ENCODE measurements at places on chromosomes 1 and 21. TPM values are rescaled to one million over a fixed set of nuclear protein-coding genes. Genes with fewer than 3 reads are reported as not detected.

The S100A8 gene
- not detected for total RNA-seq

The AADACL4 gene
- not detected for total RNA-seq

The LDLRAP1 gene
- 7.3 TPM for total RNA-seq

The LORICRIN gene
- total RNA-seq: not detected

The AIRE gene
- not detected for total RNA-seq

The SPATA17 gene
- 0.77 TPM for total RNA-seq

The CFAP107 gene
- under 0.01 TPM for total RNA-seq

The KCNE1 gene
- 0.33 TPM for total RNA-seq

The PAQR6 gene
- total RNA-seq: 0.33 TPM

The PGLYRP4 gene
- not detected for total RNA-seq

The FCGR1A gene
- total RNA-seq: not detected

The WDR77 gene
- total RNA-seq: 21.8 TPM

The INTS11 gene
- total RNA-seq: 69.2 TPM

The FCRL1 gene
- total RNA-seq: not detected

The NEK2 gene
- total RNA-seq: 0.26 TPM

The IFI44 gene
- 28.9 TPM for total RNA-seq

The DYNLT5 gene
- under 0.01 TPM for total RNA-seq

The ZNF496 gene
- total RNA-seq: 17.7 TPM

The ZFP69B gene
- total RNA-seq: 2.5 TPM

The ZNF669 gene
- total RNA-seq: 10.2 TPM

The ERG gene
- total RNA-seq: under 0.01 TPM

The GABPB2 gene
- 13.9 TPM for total RNA-seq

The AZIN2 gene
- total RNA-seq: 9.1 TPM

The F5 gene
- total RNA-seq: 0.26 TPM

The SLAMF6 gene
- not detected for total RNA-seq

The KCNJ9 gene
- under 0.01 TPM for total RNA-seq

The TRIM67 gene
- total RNA-seq: 0.17 TPM

The HHIPL2 gene
- 0.33 TPM for total RNA-seq

The TNFAIP8L2 gene
- total RNA-seq: not detected

The LRRC3 gene
- total RNA-seq: 0.26 TPM

The EVA1C gene
- total RNA-seq: 4.6 TPM

The TP73 gene
- not detected for total RNA-seq

The NUP210L gene
- total RNA-seq: 0.17 TPM

The NCAM2 gene
- 8.5 TPM for total RNA-seq

The MCOLN3 gene
- total RNA-seq: 2.5 TPM

The FCMR gene
- 0.33 TPM for total RNA-seq

The LY9 gene
- not detected for total RNA-seq

The CD160 gene
- not detected for total RNA-seq
